Stimulated activated CD8-positive, alpha-beta memory T cell treated with anti-CD3 and anti-CD28 coated beads, Interleukin-4, amount 100 ng/mL, for 4 hours (primary cell): ENCODE measurements at places on chromosomes 7 and 10.

DNA sequence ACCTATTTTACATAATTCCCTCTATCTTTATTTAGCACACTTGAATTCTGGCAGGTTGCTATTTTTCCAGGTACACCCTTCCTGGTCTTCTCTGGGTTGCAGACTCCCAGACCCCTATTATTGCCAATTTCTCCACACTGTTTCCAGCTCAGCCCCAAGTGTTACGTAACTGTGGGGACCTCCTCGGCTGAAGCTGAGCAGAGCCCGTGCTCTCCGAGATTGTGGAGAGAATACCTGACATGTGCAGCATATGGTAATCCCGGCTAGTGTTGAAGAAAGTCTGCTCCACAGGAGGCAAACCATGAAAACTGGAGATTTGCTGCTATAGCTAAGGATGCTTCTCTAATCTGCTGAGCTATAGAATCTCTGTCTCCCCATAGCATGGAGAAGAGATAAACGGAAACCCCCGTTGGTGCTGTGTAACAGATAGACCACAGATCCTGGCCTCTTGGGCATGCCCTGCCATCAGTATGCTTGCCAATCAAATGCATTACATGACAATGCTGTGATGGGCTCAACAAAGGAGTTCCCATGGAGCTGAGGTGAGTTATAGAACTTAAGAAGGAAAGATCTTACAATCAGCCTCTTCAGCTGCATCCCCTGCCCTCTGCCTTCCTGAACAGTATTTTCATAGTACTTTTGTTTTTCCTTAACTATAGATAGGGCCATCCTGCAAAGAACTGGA lies 144.6 kb upstream of the AOAH start:
- no peak for DNase-seq

DNA sequence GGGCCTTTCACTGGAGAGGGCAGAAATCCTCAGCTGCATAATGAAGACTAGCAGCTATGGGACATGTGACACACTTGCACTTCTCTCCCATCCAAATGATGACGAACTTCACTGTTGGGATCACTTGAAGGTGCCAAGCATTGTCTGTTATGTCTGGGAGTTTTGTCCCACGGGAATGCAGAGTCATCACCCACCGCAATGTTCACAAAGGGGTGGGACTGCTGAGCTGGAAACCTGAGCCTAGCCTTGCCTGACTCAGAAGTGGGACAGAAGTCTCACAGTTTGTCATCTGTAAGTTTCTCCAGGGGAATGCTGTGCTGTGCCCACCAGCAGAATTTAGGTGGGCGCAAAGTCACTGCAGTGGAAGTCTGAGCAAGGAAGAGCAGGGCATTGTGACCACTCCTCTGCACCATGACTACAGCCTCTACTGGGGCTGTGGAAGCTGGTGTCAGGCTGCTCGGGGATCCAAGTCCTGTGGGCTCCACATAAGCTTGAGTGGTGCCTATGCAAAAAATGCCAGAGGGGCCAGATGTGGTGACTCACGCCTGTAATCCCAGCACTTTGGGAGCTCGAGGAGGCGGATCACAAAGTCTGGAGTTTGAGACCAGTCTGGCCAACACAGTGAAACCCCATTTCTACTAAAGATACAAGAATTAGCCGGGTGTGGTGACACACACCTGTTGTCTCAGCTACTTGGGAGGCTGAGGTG lies 472.0 kb upstream of the CNTNAP2 start:
- no peak for DNase-seq

DNA sequence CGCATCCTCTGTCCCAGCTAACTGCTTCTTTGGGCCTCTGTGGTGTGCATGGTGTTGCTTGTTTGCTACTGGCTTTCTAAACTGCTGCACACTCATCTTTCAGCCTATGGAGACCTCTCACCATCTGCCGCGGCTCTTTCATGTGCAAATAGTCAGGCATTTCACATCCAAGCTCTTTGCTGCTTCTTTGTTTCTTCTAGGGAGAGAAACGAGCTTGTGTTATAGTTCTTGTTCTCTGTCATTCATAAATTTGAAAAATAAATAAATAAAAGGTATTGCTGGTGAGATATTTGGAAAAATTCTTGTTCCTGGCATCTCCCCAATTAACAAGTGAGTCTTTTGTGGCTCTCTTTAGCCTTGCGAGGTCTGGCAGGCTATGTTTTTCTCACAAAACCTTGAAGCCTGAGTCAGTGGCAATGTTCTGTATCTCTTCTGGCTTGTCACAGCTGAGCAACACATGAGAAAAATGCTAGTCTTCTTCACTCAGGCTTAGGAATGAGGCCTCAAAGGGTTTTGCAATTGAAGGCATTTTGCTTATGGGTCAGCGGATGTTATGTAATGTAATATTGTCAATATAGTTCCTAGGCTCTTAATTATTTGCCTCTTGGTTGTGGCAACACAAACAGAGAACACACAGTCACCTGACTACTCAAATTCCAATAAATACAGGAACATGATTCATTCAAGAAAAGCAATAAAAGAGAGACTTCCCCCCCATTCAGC lies 274.0 kb downstream of the FRMD4A start:
- no peak for DNase-seq

GRCh38 chr7:105776986-105777910 lies 99.2 kb downstream of the ATXN7L1 start:
- no peak for DNase-seq

DNA sequence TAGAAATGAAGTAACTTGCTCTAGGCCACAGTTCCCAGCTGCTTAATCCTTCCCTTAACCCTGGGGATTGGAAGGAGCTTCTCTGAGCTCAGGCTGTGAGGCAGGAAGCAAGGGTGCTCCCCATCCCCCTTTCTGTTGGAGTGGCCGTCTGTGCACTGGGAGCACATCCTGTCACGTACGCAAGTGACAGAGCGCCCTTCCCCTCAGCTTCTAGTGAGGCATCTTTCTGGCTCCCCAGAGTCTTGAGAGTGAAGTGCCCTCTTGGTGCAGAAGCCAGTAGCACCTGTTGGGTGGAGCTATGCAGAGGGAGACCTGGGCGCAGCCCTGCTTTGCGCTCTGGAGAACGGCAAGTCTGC lies 47.8 kb downstream of the SHH start:
- no peak for DNase-seq

DNA sequence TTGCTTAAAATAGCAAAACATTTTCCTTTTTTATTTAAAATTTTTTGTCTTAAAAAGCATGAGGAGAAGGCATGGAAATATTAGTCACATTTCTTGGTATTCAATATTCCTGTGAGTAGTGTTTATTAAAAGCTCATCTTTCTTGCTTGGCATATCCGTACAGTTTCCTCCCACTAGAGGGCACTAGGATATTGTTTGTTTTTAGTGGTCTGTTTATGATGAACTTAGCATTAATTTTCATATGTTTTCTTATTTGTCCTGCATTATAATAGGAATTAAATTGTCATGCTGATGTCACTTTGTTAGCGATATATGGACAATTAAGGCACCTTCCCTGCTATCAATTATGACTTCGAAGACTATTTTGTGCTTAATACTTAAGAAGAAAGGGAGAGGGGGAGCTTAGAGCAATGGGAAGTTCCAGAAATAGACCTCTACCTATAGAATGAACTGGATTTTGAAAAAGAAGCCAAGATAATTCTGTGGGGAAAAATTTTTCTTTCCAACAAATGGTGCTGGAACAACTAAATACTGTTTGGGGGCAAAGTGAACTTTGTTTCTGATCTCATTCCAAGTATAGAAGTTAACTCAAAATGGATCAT lies 91.0 kb upstream of the STRIP2 start:
- DNase-seq, result no peak

GRCh38 chr7:11155883-11156282 lies 182.2 kb downstream of the PHF14 start:
- no peak for DNase-seq

DNA sequence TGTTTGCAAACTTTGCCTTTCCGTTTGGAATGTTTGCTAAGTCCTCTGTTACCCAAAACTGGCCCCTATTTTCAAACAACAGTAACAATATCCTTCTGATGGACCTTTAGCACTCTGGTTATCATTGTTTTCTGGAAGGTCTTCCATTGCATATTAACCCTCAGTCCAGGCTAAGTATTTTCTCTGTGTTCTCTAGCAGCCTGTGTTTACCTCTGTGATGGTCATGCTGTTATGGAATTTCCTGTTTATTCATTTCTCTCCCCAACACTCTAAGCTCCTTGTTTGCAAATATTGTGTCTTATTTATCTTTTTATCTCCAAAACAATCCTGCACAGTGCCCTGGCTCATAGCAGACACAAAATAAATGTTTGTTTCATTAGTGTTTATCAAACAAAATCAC lies 560.3 kb downstream of the ATRNL1 start:
- DNase-seq, result no peak

DNA sequence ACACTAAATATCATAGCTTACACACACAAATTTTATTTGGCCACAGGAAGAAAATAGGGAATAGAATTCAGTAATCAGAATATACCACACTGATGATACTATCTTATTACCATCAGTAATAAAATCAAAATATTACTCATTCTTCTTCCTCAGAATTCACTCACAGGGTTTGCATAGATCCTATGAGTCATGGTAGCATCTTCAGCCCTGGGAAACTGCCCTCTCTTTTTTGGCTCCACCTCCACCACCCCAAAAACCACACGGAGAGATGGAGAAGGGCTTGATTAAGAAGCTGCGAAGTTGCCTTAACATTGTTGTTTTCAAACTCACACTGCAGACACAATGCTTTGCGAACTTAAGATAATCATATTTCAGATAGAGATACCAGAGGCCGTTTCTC lies 154.1 kb upstream of the AHR start:
- DNase-seq, result peak; percentile 40

- DNase-seq, result no peak
These were observed 115.8 kb downstream of the HTR7 start for GRCh38 chr10:90741926-90742565.

GRCh38 chr7:2800931-2801688 lies 43.0 kb downstream of the GNA12 start:
- no peak for DNase-seq

- DNase-seq, result no peak
These were observed 77.5 kb downstream of the GPR26 start for GRCh38 chr10:123743441-123744223.

- DNase-seq, result no peak
These were observed 3.8 kb upstream of the SKIDA1 start for GRCh38 chr10:21529032-21529910.

GRCh38 chr7:35261476-35262285 lies 7.8 kb upstream of the TBX20 start:
- DNase-seq, result no peak

GRCh38 chr10:11626071-11626470 lies 14.6 kb upstream of the USP6NL start:
- no peak for DNase-seq

DNA sequence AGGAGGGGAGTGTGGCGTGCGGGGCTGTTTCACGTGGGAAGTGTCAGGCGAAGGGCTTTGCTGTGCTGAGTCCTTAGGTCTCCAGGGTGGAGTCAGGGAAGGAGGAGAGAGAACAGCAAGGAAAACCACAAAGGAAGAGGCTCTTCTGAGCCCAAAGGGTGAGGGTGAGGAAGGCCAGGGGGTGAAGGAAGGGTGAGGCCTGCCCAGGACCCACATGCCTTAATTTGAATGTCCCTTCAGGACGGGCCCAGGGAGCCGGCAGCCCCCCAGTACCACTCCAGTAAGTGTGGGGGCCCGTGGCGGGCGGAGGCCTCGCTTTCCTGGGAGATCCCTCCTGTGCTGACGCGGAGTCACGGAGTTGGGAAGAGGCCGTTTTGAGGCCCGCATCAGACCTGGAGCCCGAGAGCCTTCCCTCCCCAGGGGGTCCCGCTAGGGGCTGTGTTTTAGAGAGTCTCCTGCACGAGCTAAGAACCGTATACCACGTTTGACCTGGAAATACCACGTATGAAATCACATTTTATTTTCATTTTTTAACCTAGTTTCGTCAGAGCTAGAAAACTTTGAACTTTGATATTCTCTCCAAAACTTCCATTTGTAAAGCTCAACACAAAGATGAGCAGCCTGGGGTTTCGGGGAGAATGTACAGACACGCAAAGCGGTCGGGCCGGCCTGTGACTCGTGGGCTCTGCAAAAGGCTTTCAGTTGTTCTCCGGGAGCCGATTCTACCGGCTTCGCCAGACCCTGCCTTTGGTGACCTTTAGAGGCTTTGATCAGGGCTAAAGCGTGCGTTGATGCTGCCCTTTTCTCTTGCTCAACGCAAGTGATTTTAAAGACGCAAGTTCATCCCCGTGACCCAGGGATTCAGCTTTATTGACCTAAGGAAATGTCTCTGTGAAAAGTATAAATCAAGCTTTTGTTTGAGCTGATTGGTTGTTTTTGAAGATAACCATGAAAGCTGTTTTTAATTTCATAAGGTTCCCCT lies 23.6 kb upstream of the TTYH3 start:
- no peak for DNase-seq

- no peak for DNase-seq
These were observed 148.0 kb downstream of the SNX10 start for GRCh38 chr7:26439521-26440232.

GRCh38 chr7:16851829-16852228 lies 30.0 kb downstream of the AGR3 start:
- no peak for DNase-seq

- DNase-seq, result no peak
These were observed 40.1 kb upstream of the ZNRF2 start for GRCh38 chr7:30244340-30244739.

GRCh38 chr7:23373151-23374004 lies 74.2 kb downstream of the MALSU1 start:
- DNase-seq, result peak; percentile 23

- DNase-seq, result no peak
These were observed 6.3 kb upstream of the C7orf33 start for GRCh38 chr7:148584154-148584827.

DNA sequence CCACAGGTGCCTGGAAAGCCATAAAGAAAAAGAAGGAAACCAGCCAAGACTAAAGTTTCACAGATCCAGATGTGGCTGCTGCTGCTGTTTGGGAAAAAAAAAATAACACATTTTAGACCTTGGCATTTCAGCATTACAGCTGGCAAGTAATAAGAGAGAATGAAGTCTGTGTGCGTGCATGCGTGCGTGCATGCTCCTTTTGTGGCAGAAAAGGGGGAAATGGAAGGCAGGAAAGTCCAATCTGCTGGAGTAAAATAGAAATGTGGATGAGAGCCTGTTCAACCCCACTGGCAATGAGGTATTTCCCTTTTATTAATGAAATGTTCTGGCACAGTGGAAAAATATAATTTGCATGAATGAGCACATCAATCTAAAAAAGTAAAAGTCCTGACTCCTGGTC lies 137.0 kb upstream of the SEMA3A start:
- no peak for DNase-seq

GRCh38 chr7:110017405-110017804 lies 1073.5 kb upstream of the LRRN3 start:
- DNase-seq, result no peak

GRCh38 chr10:26781797-26782196 lies 79.0 kb downstream of the ABI1 start:
- no peak for DNase-seq

DNA sequence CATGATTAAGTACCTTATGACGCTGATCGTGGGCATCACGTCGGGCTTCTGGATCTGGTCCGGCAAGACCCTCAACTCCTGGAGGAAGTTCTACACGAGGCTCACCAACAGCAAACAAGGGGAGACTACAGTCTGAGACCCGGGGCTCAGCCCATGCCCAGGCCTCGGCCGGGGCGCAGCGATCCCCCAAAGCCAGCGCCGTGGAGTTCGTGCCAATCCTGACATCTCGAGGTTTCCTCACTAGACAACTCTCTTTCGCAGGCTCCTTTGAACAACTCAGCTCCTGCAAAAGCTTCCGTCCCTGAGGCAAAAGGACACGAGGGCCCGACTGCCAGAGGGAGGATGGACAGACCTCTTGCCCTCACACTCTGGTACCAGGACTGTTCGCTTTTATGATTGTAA lies 2.5 kb downstream of the FZD1 start:
- DNase-seq, result no peak

GRCh38 chr10:91434041-91434440 lies 23.9 kb downstream of the HECTD2 start:
- no peak for DNase-seq

GRCh38 chr10:110006358-110007160 lies 1.2 kb upstream of the ADD3 start:
- DNase-seq, result peak; percentile 9
